HuH-7.5 (cell line): ENCODE measurements at places on chromosomes 1 and 21.

GRCh38 chr1:229689273-229689672, 63.2 kb downstream of the URB2 start:
- no peak for DNase-seq

GRCh38 chr1:158930504-158930903, 848 bp upstream of the PYHIN1 start:
- no peak for DNase-seq

DNA sequence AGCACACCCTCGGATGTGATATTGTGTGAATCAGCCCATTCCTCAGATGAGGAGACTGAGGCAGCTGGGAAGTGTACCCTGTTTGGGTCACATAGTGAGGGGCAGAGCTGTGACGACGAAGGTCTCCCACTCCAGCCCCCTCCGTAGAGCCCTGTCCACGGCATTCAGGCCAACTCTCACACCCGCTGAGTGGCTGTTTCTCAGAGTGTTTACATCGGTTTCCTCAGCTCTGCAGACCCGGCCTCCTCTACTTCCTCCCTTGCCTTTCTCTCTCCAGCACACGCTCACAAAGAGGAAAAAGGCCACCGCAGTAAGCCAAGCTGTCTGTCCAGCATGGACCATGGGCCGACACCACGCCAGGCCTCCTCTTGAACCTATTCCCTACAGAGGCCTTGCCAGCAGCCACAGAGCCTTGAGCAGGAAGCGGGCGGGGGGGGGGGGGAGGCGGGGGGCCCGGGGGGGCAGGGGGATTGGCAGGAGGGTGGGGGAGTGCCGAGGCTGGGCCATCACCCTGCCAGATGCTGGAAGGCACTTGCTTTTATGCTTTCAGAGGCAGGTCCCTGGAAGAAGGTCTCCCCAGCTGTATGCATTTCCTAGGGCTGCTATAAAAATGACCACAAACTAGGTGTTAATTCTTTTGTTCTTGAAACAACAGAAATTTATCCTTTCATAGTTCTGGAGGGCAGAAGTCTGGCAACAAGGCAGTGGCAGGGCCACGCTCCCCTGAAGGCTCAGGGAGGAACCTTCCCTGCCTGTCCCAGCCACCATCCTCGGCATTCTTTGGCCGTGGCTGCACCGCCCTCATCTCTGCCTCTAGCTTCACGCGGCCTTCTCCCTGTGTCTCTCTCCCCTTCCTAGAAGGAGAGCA, 178.4 kb downstream of the PSMG1 start:
- DNase-seq: no peak

DNA sequence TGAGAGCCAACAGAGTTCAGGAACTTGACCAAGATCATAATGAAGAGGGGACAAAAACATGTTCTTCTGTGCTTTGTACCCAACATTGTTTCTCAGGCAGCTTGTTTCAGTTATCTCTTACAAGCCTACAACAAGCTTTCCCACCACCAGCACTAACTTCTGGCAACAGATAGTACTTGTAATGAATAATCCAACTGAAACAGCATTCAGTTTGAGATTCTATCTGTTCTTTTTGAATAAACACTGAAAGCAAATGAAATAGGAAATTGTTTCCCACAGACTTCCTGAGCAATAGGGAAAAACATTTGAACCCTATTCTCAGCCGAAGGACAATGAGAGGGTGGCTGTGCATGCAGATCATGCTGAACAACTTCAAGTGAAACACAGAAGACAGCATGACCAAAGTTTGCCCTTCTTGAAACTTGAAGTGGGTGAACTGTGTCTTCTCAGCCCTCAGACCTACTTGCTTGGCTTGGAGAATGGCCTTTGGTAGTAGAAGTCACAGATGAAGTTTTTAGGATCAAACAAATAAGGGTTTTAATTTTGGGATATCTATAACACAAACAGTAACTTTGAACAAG, 11.2 kb upstream of the HOOK1 start:
- no peak for DNase-seq

GRCh38 chr1:109640285-109640865, 15.5 kb upstream of the GSTM4 start:
- DNase-seq: peak; percentile 57

DNA sequence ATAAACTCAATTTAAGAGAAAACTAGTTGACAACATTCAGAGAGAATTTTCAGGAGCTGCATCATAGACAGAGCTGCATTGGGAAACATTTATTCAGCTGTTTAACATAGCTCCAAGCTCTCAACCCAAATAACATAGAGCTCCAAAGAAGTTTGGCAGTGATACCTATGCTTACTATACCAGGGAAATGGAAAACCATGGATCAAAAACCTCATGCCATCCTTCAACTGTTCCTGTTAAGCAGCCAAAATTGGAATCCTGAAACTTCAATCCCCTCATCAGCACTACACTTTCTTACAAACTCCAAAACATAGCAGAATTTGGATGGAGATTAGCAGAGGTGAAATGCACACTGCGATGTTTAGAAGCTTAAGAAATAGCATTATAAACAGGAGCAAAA, 164.4 kb downstream of the USH2A start:
- DNase-seq: no peak

- no peak for DNase-seq
These were observed 89.7 kb downstream of the ATP5PO start for GRCh38 chr21:33825915-33826314.

DNA sequence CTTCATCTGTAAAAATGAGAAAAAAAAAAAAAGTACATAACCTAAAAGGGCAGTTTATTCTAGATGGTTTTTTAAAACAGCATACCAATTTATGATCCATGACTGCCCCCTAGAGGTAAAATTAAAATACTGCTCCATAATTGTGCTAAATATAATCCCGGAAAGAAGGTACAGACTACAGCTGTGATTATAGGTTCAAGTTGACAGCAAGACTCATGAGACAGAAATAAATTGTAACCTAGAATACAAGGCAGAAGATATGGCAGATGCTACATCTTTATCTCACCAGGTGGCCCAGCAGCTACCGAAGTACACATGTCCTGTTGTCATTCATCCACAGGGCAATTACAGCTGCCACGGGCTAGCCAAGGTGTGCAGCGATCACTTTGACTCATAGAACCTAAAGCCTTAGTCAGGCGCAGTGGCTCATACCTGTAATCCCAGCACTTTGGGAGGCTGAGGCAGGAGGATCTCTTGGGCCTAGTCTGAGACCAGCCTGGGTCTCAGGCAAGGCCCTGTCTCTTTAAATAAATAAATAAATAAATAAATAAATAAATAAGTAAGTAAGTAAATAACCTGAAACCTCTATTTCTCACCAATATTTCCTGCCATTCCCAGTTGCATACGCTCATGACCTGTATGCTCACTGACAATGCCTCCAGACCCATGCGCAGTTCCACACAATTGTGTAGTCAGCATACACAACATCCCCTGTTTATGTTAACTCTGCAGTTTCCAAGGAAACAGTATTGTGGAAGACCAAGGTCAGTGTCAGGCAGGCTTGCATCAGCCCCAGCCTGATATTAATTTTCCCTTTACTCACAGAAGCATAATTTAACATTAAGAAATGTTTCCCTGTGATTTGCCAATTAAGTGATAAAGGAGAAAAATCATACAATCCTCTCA, 18.3 kb upstream of the PPIE start:
- DNase-seq: no peak

GRCh38 chr1:175200678-175201521, 8.3 kb upstream of the KIAA0040 start:
- no peak for DNase-seq

- no peak for DNase-seq
These were observed 40.2 kb upstream of the RBM15 start for GRCh38 chr1:110298991-110299390.

GRCh38 chr1:59062743-59063142, 234.2 kb upstream of the FGGY start:
- no peak for DNase-seq

DNA sequence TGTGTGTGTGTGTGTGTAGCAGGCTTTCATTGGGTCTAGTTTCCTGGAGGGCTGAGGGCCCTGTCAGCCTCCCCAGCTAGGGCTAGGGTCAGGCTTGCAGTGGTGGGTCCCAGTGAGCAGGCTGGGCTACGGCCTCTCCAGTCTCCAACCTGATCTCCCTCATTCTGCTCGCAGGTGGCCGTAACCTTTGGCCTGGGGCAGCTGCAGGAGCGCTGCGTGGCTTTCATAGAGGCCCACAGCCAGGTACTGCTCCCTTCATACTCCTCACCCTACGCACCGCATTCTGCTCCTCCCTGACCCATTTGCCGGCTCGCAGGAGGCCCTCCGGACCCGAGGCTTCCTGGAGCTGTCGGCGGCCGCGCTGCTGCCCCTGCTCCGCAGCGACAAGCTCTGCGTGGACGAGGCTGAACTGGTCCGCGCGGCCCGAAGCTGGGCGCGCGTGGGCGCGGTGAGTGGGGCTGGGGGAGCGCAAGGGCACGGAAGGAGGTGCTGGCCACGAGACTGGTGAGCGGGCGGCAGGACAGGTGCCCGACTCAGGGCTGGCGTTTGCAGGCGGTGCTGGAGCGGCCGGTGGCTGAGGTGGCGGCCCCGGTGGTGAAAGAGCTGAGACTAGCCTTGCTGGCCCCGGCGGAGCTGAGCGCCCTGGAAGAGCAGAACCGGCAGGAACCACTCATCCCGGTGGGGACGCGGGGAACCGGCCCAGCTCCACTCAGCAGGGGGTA, 4.7 kb downstream of the BTBD19 start:
- no peak for DNase-seq

DNA sequence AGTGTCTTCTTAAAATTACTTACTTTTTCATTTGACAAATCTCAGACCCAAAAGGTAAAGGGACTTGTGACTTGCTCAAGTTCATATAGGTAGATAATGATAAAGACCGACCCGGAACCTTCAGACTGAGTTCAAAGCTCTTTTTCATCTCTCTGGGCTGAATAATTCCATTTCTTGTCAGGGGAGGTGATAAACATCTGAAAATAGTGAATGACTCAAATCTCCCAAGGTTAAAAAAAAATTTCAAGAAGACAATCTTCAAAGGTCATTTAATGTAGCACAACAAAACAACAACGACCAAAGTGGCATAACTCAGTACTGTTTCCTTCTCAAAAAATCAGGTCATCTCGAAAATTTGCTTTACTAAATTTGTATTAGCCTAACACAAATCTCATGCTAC, 20.6 kb downstream of the LUZP1 start:
- no peak for DNase-seq

- no peak for DNase-seq
These were observed 180.0 kb upstream of the HMGB4 start for GRCh38 chr1:33683913-33684312.

GRCh38 chr1:90591355-90591969, 125.6 kb downstream of the BARHL2 start:
- no peak for DNase-seq

DNA sequence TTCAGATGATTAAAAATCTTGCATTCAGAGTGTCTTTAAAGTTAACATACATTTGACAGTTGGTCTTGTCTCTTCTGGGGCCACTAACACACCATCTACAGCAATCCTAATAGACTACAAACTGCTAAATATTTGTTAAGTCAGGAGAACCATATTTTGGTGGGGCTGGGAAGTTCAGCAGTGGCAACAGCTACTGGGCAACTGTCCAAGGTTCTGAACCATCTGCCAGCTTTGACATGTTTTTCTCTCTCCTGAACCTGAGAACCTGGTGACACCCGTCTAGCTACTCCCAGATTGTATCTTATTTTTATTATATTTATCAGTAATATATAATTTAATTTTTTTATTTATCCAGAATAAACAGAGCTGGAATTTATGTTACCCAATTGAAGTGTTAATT, 199.0 kb upstream of the DPYD start:
- peak; percentile 5 for DNase-seq

- DNase-seq: peak; percentile 49
These were observed 85.7 kb downstream of the BRINP2 start for GRCh38 chr1:177256153-177257075.

- DNase-seq: peak; percentile 80
These were observed 3.1 kb downstream of the SMIM1 start for GRCh38 chr1:3775490-3776230.

DNA sequence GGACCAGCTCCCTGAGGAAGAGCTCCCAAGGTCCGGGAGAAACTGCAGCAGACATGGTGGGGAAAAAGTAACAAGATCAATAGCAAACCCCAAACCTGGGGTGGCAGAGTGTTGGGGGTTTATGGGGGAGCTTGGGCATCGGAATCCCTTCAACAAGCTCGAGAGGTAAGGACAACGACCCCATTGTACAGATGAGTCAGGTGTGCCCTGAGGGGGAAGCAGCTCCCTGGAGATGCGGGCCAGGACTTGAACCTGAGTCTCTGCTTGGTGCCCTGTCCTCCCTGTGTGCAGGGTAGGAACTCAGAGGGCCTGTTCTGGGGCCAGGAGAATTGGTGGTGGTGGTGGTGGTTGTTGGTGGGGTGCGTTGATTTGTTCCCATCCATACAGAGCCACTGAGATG, 125.4 kb downstream of the PTPRU start:
- no peak for DNase-seq

DNA sequence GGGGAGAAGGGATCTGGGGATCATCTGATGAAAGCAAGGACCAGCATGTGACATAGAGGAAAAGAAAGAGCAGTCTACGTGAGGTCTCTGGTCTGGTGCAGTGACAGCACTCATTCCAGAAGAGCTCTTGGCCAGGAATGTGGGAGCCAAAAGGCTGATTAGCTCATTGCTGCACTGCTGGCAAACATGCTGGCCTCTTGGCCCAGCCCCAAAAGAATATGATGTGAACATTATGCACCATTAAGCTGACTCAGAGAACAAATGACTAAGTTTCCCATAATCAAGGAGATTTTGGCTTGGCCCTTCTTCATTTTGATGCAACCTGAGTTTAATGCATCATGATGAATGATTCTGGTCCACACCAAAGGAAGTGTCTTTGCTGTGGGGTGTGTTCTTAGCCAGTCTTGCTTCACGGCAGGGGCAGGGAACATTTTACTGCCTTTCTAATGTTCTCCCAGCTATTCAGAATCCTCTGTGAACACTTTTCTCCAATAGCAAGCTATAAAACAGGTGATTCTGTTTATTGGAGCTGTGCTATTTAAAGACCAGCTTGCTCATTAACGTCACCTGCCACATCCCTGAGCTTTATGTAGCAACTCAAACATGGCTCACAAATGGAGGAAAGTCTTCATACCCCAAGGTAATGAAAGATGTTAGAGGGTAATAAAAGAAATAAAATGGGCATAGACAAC, 55.1 kb downstream of the PCBP3 start:
- no peak for DNase-seq

GRCh38 chr1:206809504-206810084, 37.3 kb upstream of the IL10 start:
- DNase-seq: no peak

GRCh38 chr21:42308161-42308913, 6.9 kb downstream of the TFF3 start:
- no peak for DNase-seq

DNA sequence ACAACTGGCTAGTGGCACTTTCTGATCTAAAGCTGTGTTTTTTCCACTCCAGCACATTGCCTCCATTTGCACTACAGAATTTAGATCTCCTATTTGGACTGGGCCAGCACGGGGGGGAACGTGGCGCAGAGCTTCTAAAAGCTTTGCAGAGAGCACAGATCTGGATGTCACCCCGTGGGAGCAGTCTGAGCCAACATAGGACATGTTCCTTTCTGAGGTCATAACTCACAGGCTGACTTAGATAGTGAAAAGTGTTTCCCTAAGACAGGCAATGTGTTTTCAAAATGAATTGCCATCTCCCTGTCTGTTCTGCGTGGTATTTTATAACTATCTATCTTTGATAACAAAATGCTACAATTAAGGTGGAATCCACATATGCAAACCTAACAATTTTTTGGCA, 3.7 kb upstream of the C8A start:
- no peak for DNase-seq

GRCh38 chr1:109669246-109669948, 1.5 kb downstream of the GSTM2 start:
- DNase-seq: no peak
